ENCODE measurements at places on chromosomes 13 and 19.

DNA sequence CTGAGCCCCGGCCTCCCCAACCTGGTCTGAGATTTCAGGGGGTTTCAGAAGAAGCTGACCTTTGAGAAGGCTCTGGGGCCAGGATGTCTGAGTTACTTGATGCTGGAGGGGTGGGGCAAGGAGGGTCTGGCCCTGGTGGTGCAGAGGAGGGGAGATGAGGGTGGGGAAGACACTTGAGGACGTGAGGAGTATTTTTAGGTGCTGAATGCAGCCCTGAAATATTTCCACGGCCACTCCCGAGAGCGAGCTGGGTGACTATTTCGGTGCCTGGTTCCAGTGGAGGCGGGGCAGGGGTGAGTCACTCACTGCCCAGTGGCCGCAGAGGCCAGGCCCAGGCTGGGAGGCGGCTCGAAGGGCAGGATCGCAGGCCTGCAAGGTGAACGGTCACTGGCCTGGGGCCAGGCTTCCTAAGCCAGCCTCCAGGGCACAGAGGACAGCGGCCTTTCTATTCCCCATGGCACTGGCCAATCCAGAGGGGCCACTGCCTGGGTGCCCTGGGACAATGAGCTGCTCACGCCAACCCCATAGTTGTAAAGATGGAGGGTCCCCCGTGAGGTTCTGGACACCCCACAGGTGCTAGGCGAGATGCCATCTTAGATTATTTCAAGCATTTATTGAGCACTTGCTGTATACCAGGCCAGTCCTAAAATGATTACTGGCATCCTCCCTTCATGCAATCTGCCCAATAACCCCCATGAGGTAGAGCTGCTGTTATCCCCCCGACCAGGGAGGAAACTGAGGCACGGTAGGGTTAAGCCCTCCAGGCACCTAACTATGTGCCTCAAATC lies 19.7 kb upstream of the JUND start:
- DNase-seq = peak; percentile 73

DNA sequence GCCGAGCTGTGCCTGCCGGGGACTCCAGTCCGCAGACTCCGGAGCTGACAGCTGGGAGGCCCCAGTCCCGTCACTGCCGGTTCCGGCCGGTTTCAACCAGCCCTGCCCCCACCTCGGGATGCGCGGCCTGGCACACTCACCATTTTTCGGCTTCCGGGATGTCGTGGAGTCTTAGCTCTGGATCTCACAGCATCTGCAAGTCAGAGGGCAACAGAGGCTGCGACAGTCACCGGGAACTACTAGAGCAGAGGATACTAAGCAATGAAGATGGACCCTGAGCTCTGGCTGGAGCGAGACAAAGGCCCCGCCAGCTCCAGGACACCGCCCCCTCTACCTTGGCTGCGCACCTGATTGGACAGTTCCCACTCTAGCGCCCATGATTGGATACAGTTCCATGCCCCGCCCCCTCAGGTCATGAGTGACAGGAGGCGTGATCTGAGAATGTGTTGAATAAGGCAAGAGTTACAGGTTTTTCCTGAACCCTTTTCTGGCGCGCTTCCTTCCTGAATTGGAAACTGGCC lies at the start of gene ZNF682:
Gene ZNF682, minus strand, starts transcription at position 303 of the 521 bp plus-strand sequence. Its CDS starts 160 bp downstream, at position 143.
- DNase-seq = peak; percentile 98

GRCh38 chr19:17863520-17864182 lies 3.9 kb downstream of the RPL18A start:
- DNase-seq = peak; percentile 15

GRCh38 chr19:49690656-49691242 lies at the start of gene CPT1C:
CPT1C (plus strand) TSS chr19:49691116; CDS start chr19:49692253, 1,137 bp downstream.
- peak; percentile 75 for DNase-seq

DNA sequence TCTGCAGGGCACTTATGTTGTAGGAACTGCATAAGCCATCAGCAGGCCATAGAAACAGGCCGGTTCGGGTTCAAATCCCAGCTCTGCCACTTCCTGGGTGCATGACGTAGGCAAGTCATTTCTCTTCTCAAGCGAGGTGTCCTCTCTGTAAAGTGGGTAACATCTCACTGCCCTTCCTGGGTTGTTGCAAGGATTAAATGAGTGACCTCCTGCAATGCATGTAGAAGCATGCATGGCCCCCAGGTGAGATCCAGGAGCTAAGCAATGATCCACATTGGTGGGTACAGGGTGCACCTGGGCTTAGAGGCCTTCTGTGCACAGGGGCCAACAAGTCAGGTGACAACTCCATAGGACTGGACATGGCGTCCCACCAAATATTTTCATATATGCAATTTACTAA lies 13.8 kb downstream of the PHLDB3 start:
- no peak for DNase-seq

DNA sequence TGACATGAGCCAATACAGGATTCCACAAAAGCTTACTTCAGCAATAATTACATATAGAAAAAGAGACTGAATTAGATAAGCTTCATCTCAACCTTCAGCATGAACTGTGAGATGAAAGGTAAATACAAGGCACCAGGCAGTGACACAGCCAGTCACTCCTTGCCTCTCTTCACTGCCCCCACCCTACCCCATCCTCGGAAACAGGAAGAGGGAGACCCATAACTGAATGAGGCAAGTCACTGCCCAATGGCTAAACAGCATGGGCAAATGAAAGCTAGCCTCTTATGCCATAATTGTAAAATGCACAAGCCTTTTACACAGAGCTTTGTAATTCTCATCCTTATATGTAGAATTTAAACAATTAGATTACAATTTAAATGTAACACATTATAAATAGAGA lies 1.7 kb downstream of the ZNF160 start:
- DNase-seq = no peak

DNA sequence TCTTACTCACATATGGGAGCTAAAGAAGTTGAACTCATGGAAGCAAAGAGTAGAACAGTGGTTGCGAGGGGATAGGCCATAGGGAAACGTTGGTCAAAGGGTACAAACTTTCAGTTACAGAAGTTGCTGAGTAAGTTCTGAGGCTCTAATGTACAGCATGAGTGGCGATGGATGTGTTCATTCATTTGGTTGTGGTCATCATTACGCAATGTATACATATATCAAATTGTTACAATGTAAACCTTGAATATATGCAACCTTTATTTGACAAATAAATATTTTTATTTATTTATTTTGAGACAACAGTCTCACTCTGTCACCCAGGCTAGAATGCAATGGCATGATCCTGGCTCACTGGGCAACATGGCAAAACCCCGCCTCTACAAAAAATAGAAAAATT lies 38.7 kb downstream of the ZIC5 start:
- DNase-seq = no peak

GRCh38 chr19:19110410-19111135 lies 27.7 kb downstream of the TMEM161A start:
- peak; percentile 72 for DNase-seq

DNA sequence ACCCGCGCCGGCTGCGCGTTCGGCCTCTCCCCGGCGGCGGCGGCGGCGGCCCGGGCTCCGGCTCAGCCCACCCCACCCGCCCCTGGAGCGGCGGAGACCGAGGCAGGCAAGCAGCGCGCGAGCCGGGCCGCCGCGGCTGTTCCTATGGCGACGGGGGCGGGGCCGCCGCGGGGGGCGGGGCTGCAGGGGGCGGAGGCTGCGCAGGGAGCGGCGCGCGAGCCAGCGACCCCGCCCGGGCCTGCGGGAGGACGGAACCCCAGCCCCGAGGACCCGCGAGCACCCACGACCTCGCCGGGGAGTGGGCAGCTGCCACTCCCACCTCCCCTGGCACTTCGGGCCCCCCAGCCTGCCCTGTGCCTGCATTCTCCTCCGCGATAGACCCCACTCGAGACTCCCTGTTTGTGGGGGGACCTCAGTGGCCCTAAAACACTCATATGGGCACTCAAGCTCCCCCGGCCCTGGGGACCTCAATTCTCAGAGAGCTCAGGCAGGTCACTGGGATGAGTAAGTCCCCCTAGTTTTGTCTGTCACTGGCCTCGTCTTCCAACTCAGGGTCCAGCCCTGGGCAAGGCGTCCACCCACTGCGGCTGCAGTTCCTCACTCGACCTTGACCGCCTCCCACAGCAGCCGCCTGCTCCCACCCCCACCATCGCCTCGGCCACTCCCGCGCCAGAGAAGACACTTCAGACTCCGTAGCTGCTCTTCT lies at the start of gene CTXN1:
Gene CTXN1, minus strand, starts transcription at position 115 of the 706 bp plus-strand sequence. CDS start 597 bp downstream, outside the sequence.
- peak; percentile 42 for DNase-seq

DNA sequence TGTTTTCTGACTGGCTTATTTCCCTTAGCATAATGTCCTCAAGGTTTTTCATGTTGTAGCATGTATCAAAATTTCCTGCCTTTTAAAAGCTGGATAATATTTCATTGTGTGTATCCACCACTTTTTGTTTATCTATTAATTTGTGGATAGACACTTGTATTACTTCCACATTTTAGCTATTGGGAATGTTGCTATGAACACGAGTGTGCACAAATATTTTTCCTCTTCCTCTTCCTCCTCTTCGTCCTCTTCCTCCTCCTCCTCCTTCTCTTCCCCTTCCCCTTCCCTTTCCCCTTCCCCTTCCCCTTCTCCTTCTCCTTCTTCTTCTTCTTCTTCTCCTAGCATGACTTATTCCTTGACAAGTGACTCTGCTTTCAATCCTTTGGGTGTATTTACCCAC lies 51.2 kb upstream of the KL start:
- DNase-seq = no peak

GRCh38 chr13:20360835-20361412 lies 128.8 kb upstream of the GJB6 start:
- no peak for DNase-seq

GRCh38 chr19:9916719-9917118 lies 19.6 kb downstream of the OLFM2 start:
- DNase-seq = no peak

- no peak for DNase-seq
These were observed 35.6 kb downstream of the GJA3 start for GRCh38 chr13:20125129-20125782.

DNA sequence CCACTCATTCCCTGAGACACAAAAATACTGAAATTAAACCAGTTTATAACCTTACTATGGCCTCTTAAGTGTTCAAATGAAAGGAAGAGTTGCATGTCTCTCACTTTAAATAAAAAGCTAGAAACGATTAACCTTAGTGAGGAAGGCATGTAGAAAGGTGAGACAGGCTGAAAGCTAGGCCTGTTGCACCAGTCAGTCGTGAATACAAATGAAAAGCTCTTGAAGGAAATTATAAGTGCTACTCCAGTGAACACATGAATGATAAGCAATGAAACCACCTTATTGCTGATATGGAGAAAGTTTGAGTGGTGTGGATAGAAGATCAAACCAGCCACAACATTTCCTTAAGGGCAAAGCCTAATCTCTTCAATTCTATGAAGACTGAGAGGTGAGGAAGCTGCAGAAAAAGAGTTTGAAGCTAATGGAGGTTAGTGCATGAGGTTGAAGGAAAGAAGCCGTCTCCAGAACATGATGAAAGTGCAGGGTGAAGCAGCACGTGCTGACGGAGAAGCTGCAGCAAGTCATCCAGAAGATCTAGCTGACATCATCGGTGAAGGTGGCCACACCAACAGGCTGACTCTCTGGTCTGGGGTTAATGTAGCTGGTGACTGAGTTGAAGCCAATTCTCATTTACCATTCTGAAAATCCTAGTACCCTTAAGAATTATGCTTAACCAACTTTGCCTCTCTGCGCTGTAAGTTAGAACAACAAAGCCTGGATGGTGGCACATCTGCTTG lies 94.5 kb upstream of the TEX29 start:
- DNase-seq = no peak

DNA sequence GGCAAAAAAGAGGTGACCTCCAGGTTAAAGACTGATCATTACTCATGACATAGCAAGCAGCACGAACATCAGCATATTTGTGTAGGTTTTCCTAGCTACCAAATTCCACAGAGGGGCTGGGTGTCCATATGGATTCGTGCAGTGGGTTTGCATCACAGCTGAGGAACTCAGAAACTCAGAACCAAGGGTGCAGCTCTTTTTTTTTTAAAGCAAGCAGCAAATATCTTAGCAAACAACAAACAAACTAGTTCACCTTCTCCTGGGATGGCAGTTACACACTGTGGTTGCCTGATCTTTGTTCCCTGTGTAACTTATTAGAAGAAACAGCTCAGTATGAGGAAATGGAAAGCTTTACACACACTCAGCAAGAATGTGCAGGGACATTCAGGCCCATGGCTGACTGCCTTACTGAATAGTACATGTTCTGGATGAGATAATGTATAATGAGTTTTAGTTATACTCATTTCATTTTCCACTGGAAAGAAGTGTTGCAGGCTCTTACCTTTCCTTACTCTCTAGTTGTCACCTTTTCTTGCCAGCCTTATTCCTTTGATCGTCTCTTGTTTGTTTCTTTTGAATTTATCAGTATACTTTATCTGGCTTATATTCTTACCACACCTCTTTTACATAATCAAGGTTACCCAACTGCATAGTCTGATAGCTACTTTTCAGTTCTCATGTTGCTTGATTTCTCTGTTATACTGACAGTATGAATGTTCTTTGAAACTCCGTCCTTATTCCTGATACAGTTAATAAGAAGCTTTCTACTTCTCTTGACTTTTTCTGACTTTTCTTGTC lies 4.3 kb downstream of the NDFIP2 start:
- peak; percentile 17 for DNase-seq

- DNase-seq = no peak
These were observed 19.5 kb downstream of the PLEKHJ1 start for GRCh38 chr19:2216361-2217225.

DNA sequence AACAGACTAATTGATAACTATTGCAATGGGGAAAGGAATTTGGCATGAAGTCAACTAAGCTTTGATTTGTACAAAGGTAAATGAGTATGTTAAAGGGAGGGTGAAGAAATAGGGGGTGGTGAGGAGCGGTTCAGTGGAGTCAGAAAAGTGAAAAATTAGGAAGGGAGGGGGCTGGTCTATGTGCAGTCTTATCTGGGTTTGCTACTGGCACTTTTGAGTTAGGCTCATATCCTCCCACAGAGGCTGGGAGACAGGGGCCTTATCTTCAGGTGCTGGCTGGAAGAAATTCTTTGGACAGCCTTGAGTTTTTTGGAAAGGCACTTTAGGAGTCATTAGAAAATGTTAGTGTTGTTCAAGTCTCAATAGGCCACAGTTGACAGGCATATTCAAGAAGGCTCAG lies 11.1 kb downstream of the ZNF302 start:
- DNase-seq = no peak

- DNase-seq = peak; percentile 56
These were observed 6.4 kb downstream of the KLF16 start for GRCh38 chr19:1856698-1857603.

DNA sequence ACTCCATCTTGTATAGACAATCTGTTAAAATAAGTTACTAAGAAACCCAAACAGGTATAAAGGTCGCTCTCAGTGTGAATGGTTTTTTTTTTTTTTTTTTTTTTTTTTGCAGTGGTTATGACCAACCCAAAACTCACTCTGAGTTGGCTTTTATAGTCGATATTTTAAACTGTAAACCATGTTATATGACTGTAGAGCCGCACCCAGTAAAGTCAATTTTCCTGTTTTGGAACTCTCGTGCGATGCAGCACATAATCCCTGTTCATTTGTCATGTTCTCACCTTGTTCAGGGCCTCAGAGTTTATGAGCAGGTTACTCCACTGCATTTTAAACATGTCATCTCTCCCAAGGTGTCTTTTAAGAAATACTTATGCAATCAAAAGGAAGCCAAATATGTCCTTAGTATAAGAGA lies 112.5 kb downstream of the KLF5 start:
- no peak for DNase-seq
